Stimulated activated CD4-positive, alpha-beta T cell treated with anti-CD3 and anti-CD28 coated beads, Interleukin-1b, Interleukin-23, amount 100 ng/mL, for 24 hours (primary cell): ENCODE measurements at places on chromosomes 11 and 22.

- DNase-seq, result no peak
Measured at GRCh38 chr22:46607483-46608114, 12.6 kb upstream of the GRAMD4 start.

- no peak for DNase-seq
Measured at GRCh38 chr11:70205049-70205725, 2.1 kb downstream of the FADD start.

- DNase-seq, result no peak
Measured at GRCh38 chr11:48111891-48112290, 104.7 kb upstream of the OR4B1 start.

DNA sequence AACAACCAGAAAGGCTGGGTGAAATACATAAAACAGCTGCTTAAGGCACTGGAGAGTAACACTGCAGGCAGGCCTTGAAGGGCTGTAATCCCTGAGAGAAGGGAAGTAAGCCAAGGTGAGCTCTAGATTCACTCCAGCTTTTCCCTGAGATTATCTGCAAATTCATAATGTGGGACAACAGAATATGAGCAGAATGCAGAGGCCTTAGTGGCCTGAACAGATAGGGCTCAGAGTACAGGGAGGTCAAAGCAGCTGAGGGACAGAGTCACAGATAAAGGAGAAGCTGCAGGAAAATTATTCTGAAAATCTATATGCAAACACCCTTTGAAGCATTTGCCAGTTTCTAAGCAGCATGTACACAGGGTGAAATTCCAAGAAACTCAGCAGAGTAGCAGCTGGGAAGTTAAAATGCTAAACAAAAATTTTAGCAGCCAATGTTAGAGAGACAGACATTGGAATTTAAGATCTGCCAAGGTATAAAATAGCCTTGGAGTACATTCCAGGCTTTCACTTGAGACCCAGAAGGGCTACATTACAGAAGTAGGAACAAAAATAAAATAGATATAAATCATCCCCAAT lies 48.1 kb upstream of the CWF19L2 start:
- no peak for DNase-seq

- no peak for DNase-seq
Measured at GRCh38 chr11:34242037-34242625, 115.7 kb downstream of the ABTB2 start.

DNA sequence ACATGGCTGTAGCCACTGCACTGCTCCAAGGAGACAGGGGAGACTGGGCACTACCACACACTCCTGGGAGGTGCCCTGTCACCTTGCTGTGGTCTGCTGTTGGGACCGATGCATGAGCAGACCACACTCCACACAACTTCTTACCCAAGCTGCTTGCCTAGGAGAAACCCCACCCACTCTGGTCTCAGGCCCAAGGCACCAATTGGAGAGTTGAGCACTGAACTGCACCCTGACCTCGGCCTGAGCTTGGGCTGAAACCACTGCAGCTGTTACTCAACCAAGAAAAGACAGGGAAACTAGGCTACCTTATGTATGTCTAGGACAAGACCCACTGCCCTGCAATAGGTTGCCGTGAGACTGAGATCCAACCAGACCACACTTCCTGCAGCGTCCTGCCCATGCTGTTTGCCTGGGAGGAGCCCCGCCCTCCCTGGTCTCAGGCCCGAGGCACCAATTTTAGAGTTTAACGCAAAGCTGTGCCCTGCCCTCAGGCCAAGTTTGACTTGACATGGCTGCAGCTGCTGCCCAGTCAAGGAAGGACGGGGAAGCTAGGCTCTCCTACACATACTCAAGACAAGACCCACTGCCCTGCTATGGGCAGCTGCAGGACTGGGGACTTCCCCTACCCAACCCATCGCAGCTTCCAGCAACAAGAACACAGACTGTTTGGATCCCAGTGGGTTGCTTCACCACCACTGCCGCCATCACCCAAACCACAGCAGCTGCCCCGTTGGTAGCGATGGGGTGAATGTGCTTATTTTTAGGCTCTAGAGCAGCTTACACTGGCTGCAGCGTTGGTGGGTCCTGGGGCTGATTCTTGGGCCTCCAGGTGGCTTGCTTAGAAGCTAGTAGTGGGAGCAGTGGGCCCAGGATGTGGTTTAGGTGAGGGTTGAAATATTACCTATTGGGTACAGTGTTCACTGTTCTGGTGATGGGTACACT lies 66.8 kb downstream of the BRD1 start:
- no peak for DNase-seq

- no peak for DNase-seq
Measured at GRCh38 chr22:17808693-17809403, 34.6 kb upstream of the BID start.
